ENCODE measurements at places on chromosomes 16 and 17.

- DNase-seq: no peak
Observed at GRCh38 chr16:56689171-56689570, 6.9 kb downstream of the MT1X start.

- no peak for DNase-seq
Observed at GRCh38 chr16:70612931-70613330, 33.4 kb upstream of the IL34 start.

GRCh38 chr17:1606352-1606985, 22.2 kb downstream of the SLC43A2 start:
- DNase-seq: peak; percentile 41

GRCh38 chr17:35372846-35373533, 431 bp downstream of the SLFN11 start:
- peak; percentile 25 for DNase-seq

- DNase-seq: no peak
Observed at GRCh38 chr16:11005611-11005975, 61.2 kb downstream of the CLEC16A start.

- no peak for DNase-seq
Observed at GRCh38 chr17:76940295-76940694, 72.1 kb downstream of the MGAT5B start.

GRCh38 chr17:82565551-82565950, 46.0 kb downstream of the FOXK2 start:
- DNase-seq: no peak

- no peak for DNase-seq
Observed at GRCh38 chr16:75105306-75106061, 11.1 kb downstream of the LDHD start.

GRCh38 chr16:86994651-86995171, 322.5 kb downstream of the C16orf95 start:
- DNase-seq: no peak

- no peak for DNase-seq
Observed at GRCh38 chr17:14019186-14019956, 49.9 kb upstream of the COX10 start.

- DNase-seq: no peak
Observed at GRCh38 chr17:34899643-34900291, 61.5 kb downstream of the CCT6B start.

DNA sequence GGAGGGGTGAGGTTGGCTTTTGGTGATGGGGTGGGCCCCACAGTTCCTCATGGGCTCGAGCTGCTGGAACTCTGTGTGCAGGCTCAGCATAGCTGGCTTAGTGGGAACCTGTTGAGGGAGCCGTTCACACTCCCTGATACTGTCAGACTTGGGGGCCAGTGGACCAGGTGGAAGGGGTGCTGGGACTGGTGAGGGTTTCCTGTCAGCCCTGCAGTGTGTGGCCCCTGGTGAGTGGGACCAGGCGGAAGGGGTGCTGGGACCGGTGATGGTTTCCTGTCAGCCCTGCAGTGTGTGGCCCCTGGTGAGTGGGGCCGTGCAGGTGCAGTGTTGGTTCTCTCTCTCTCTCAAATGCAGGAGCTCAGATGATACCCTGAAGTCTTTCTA, 45.1 kb upstream of the ZNF750 start:
- DNase-seq: peak; percentile 25

GRCh38 chr17:28416703-28417311, 10.8 kb upstream of the SLC46A1 start:
- peak; percentile 52 for DNase-seq

- DNase-seq: peak; percentile 71
Observed at GRCh38 chr17:38870259-38871165, 654 bp downstream of the LASP1 start.

- no peak for DNase-seq
Observed at GRCh38 chr16:2675021-2675420, 7.3 kb upstream of the KCTD5 start.

- peak; percentile 72 for DNase-seq
Observed at GRCh38 chr17:80847496-80848230, 144.0 kb upstream of the CHMP6 start.

GRCh38 chr16:71974068-71974818, 26.0 kb downstream of the PKD1L3 start:
- no peak for DNase-seq

DNA sequence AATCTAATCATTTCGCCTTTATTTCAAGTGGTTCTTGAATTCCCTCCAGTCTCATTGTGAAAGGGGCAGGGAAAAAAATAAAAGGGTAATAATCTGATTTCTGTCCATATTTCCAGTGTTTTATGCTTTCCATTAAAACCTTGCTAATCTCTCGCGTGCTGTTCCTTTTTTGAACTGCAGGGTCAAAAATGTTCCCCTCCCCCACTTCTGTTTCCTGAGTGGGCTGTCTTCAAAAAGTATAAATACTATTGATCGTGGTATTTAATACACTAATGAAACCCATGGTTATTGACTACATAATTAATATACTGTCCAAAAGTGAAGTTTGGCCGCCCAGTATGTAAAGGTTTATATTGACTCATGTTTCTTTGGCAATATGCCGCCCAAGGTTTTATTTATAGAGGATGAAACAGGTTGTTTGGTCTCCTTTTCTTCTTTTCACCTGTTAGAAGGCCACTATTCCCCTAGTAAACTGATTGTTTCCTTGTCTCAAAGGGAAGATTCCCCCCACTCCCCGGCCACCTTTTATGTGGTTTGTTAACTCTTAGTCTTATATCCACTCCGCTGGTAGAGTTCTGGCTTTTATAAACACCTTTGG, 69.7 kb downstream of the RPA1 start:
- DNase-seq: no peak

DNA sequence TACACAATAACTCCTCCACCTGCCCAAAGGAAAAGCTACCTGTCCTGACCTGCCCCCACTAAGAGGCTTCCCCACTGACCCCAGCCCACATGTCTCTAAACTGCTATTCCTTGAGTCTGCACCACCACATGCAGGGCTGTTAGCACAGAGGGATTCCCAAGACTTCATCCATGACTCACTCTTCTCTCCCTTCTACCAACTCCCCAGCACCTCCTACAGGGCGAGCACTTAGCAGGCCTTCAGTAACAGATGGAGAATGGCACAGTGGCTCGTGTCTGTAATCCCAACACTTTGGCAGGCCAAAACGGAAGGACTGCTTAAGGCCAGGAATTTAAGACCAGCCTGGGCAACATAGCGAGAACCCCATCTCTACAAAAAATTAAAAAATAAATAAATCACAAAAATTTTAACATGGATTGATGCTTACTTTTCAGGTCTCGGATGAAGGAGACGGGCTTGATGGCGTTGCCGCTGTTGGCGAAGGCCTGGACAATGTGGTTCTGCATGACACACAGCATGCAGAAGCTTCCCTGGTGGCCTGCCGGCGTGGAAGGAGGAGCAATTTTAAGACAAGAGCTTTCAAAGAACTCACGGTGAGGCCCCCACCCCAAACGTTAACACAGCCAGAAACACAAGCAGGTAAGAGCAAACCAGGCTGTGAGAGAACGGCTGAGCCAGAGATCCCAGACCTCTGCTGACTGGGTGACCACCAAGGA, 12.0 kb downstream of the USP36 start:
- DNase-seq: peak; percentile 18

GRCh38 chr16:85850344-85850880, 48.5 kb upstream of the IRF8 start:
- DNase-seq: no peak

GRCh38 chr16:23704772-23705516, 8.1 kb downstream of the ERN2 start:
- DNase-seq: no peak

DNA sequence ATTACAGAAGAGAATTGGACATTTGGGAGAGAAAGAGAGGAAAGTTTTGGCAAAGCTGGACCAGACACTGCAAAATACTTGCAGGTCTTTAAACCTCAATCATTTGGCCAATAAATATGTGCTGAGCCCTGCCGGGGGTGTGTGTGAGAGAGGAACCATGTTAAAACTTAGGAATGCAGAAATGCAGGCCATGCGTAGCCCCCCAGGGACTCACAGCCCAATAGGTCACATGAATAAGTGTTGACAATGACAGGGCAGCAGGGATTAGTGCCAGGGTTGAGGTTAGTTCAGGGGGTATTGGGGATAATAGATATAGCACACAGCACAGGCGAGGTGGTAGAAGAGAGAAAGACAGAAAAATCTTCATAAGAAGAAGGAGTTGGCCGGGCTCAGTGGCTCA, 113.3 kb upstream of the ADAMTS18 start:
- DNase-seq: no peak

DNA sequence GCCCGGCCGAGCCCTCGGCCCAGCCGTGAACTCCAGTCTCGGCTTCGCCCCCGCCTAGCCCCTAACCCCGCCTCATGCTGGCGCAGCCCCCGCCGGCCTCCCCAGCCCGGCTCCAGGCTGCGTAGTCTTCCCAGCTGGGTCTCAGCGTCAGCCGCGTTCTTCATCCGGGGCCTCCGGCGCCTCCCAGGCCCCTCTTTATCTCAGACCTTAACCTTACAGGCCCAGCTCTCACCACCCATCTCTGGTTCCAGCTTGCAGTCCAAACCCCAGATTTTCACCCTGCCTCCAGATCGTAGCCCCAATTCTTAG, at the start of gene PROCA1:
PROCA1 (minus strand) TSS at position 166 of the 309 bp plus-strand sequence. CDS start 228 bp downstream, outside the sequence.
- DNase-seq: no peak

- no peak for DNase-seq
Observed at GRCh38 chr17:80942423-80943345, 49.0 kb upstream of the CHMP6 start.

DNA sequence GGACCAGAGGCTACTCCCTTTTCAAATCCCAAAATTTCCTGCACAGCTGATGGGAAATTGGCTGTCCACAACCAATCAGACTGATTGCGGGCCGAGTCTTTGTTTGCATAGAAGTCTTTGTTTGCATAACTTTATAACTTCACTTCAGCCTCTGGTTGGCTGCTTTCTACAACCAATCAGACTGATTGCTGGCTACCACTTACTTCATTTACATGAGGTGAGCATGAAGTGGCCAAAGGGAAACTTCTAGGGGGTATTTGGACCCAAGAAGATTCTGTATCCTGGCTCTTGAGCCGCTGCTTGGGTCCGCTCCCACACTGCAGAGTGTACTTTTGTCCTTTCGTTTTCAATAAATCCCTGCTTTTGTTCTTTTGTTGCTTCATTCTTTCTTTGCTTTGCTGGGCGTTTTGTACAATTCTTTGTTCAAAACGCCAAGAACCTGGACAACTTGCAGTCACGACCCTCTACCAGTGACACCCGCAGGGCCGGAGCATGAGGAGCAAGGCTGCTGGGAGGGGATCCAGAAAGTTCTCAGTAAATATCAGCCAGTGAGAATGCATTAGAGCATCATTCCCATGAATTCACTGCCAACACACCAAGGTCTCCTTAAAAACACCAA, 67.5 kb downstream of the IQCK start:
- no peak for DNase-seq

DNA sequence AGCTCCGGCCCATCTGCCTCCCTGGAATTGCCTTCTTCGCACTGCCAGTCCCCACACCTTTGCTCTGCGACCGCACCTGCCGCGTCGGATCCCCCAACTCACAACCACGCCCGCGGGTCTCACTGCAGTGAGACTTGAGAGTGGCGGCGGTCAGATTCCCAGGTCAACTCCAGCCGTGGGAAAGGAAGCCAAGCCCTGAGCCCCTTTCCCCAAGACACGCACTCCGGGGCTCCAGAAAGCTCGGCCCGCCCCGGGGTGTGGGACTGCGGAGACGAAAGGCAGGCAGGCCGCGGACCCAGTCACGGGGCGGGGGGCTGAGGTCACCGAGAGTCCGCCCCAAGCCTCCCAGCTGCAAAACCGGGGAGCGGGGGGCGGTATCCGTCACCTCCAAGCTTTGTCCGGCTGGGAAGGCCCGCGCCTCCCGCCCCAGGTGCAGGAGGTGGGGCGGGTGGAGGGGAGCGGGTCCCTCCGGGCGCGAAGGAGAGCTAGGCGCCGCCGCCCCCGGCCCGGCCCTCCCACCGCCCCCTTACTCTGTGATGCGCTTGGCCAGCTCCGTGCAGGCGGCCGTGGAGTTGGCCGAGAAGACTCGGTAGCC, 615 bp downstream of the PRPSAP1 start:
- no peak for DNase-seq

DNA sequence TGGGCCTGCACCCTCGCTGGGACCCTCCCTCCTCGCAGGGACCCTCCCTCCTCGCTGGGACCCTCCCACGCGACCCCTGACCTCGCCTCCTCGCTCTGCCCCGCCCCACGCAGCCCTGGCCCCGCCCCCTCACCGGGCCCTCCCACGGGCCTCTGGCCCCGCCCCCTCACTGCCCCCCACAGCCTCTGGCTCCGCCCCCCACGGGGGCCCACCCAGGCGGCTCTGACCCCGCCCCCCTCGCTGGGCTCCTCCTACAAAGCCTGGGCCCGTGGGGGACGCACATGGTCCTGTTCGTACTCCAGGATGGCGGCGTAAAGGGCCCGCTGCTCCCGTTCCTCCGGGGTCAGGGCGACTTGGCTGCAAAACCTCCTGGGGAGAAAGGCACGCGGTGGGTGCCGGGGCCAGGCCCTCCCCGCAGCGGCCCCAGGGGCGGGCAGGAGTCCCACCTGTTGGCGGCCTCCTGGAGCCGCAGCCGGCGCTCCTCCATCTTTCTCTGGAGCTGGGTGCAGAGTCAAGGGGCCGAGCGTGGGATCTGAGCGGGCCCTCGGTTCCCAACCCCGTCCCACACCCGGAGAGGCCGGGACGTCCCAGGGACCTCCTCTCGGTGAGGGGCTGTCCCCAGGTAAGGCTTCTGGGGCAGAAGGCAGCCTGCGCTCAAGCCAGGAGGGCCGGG, 9.0 kb downstream of the VPS9D1 start:
- DNase-seq: peak; percentile 77

DNA sequence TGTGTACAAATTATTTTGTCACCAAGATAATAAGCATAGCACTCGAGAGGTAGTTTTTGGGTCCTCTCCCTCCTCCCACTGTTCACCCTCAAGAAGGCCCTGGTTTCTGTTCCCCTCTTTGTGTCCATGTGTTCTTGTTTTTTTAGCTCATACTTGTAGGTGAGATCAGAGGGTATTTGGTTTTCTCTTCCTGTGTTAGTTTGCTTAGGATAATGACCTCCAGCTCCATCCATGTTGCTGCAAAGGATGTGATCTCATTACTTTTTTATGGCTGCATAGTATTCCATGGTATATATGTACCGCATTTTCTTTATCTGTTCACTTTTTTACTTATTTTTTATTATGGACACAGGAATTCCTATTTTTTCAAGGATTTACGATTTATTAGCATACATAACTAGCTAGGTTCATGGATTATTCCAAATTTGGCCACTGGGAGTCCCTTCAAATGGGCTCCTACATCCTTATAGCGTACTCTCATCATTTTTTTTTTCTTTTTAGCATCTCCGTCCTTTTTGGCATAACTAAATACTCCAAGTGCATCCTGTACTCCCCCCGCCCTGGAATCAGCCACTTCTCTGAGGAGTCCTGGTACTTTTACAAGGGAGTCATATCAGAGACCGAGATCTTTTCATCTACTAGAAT, 7.3 kb downstream of the TADA2A start:
- DNase-seq: no peak
